ENCODE measurements at places on chromosomes 2 and 18.

- no peak for DNase-seq
These were observed 32.8 kb downstream of the RFX8 start for GRCh38 chr2:101442042-101442666.

GRCh38 chr2:197472166-197472565, 18.8 kb downstream of the COQ10B start:
- no peak for DNase-seq

DNA sequence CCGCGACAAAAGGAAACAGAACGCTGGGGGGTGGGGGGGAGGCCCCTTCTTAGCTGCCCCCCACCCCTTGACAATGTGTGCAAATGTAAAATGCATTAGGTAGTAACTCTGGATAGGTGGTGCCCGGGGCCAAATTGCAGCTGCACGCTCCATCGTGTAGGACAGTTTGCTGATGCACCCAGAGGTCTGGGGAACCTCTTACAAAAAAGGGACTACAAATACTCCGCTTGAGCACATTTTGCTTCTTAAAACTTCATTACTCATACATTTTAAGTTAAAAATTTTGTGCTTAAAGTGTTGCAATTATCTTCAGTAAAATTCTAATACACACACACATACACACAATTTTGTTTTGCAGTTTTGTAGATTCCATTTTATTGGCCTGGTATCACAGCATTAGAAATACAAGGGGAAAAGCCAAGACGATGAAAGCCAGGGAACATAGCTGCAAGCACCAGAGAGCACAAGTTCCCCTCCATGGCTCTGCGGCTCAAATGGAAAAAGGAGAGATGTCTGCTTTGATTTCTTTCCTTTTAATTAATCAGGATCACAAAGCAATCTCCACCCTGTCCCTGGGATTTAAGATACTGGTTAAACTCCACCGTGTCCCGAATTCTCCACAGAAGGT, 582.1 kb downstream of the ZEB2 start:
- no peak for DNase-seq

GRCh38 chr2:182763311-182763912, 47.4 kb downstream of the DNAJC10 start:
- no peak for DNase-seq

DNA sequence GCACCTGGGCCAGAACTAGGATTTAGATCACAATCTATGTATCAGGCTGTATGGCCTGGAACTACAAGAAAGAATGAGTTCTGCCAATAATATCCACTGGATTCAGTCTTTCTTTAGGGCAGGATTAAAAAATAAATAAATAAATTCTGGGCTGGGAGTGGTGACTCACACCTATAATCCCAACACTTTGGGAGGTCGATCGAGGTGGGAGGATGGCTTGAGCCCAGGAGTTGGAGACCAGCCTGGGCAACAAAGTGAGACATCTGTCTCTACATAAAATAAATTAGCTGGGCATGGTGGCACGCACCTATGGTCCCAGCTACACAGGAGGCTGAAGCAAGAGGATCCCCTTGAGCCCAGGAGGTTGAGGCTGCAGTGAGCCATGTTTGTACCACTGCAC, 8.1 kb downstream of the AMMECR1L start:
- no peak for DNase-seq

DNA sequence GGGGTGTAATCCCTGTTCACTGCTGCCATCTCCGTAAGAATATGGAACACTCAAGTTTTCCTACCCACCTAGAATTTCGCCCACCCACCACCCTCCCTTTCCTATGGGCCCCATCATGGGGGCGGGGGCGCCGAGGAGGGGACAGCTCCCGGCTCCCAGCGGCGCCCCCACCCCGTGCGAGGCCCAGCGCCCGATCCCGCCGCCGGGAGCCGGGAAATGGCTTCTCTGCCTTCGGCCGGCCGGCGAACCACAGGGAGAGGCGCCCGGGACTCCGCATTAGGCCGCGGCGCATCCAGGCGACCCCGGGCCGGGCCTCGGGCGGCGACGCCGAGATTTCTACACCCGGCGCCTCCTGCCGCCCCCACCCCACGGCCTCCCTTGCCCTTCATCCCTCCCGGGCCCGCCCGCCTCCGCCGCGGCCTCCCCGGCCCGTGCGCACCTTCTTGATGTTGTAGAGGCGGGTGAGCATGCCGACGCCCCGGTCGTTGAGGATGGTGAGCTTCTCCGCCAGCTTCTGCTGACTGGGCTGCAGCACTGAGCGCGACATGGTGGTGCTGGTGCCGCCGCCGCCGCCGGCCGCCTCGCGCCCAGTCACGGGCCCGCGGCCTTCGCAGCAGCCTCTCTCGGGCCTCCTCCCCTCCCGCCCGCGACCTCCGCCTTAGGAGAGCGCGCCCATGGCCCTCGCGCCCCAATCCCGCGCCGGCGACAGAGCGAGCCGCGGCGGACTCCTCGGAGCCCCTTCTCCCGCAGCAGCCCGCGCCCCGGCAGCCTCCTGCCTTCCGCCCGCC, 510 bp downstream of the NCKAP1 start:
- DNase-seq: peak; percentile 6

DNA sequence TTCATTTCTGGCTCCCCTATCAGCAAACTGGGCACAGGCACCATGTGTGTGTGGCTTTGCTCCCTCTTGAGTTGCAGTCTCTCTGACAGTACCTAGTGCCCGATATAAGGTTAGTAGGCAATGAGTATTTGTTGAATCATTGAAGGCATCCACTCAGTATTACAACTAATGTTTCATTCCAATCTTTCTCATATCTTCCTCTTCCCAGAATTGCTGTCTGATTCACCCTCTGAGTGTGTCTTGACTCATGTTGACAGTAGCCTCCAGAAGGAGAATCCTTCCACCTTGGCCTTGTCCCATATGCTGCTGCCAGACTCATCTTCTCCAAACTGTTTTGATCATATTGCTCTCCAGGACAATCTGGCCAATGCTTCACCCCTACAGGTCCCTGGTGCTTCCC, 202.5 kb downstream of the LRRTM1 start:
- no peak for DNase-seq

DNA sequence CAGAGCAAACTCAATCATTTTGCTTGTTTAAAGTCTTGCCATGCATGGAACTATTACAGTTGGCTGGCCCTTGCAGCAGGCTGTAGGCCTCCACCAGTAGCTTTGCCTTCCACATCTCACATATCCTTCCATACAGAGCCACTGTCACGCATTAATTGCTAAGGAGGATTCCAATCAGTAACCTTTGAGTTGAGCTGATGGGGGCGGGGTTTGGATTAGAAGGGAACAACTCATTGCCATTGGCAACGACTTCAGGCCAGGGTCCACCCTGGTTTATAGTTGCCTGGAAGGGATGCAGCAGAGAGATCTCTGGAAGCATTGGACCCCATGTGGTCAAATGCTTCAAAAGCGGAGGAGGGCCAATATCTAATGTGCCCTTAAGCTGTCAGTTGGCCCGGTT, 63.3 kb upstream of the TTC39C start:
- DNase-seq: no peak

- DNase-seq: no peak
These were observed 11.2 kb upstream of the ATP9B start for GRCh38 chr18:79058007-79058406.

- DNase-seq: no peak
These were observed 419.9 kb downstream of the STK39 start for GRCh38 chr2:167827352-167828097.

- DNase-seq: no peak
These were observed 183.1 kb downstream of the MYCN start for GRCh38 chr2:16123421-16123820.

DNA sequence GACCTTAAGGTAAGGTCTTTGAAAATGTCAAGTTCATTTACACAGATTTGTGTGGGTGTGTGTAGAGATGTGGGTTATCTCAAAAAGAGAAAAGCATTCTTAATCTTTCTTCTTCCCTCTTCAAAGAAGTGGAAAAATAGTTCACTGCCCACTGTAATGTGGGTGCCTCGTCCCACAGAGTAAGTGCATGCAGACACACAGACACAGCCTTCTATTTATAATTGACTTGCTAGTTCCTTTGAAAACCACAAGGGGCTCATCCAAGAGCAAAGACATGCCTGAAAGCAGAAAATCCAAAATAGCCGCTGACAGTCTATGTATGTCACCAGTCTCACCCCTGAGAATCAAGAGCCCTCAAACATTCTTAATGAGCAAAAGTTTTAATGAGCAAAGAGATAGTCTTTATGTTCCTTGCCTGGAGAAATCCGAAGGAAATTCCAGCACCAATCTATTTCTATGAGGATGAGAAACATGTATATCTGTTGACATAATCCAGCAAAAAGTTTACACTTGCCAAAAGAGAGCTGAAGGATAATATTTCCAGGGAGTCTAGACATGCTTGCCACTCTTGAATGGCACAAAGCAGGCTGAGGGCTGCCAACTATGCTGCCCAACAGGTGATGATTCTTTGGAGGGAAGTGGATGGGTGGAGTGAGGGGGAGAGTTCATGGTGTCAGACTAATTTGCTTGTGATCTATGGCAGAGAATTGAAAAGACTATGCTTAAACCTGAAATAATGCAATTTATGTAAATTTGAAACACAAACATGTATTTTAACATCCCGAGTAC, 93.9 kb downstream of the ACVR1 start:
- no peak for DNase-seq

GRCh38 chr2:137151731-137152130, 386.4 kb downstream of the THSD7B start:
- DNase-seq: no peak

DNA sequence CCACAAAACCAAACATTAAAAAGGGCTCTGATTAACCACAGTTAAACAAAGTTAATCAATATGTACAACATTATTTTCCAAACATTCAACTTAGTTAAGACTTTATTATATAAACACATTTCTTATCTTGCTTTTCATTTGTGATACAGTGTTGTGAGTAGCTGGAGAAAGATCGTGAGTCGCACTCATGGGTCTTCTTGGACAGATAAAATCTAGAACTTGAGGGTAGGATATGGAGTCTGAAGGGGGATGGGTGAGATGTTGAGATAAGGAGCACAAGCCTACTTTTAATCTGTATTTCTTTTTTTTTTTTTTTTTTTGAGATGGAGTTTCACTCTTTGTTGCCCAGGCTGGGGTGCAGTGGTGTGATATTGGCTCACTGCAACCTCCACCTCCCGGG, 22.6 kb upstream of the TMEM214 start:
- no peak for DNase-seq

GRCh38 chr2:66084948-66085590, 349.9 kb upstream of the MEIS1 start:
- no peak for DNase-seq

- no peak for DNase-seq
These were observed 20.5 kb upstream of the TGFA start for GRCh38 chr2:70574109-70574508.

GRCh38 chr2:120985174-120985996, 249.7 kb downstream of the GLI2 start:
- DNase-seq: no peak

- DNase-seq: no peak
These were observed 65.1 kb downstream of the TMEM182 start for GRCh38 chr2:102826904-102827303.

GRCh38 chr18:78583739-78584458, 395.7 kb upstream of the SALL3 start:
- DNase-seq: no peak

DNA sequence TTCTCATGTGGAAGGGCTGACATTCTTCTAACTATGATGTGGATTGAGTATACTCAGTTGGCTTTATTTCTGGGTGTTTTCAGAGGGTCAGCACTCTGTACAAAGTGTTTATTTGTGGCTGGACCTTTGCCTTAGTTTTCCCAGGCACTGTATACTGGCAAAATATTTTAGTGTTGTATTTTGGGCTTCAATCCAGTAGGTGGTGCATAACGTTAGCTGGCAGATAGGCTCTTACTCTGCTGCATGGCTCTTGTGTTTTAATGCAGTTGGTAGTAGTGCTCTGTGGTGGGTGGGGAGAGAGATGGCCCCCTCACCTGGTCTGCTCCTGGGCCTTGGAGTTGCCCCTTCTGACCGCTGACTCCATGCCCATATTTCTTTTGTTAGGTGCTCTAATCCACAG, 75.6 kb upstream of the REG3A start:
- DNase-seq: no peak

GRCh38 chr18:11553098-11553940, 56.1 kb upstream of the SLC35G4 start:
- DNase-seq: peak; percentile 3

- DNase-seq: no peak
These were observed 56.9 kb downstream of the RHBDD1 start for GRCh38 chr2:226892729-226893128.

DNA sequence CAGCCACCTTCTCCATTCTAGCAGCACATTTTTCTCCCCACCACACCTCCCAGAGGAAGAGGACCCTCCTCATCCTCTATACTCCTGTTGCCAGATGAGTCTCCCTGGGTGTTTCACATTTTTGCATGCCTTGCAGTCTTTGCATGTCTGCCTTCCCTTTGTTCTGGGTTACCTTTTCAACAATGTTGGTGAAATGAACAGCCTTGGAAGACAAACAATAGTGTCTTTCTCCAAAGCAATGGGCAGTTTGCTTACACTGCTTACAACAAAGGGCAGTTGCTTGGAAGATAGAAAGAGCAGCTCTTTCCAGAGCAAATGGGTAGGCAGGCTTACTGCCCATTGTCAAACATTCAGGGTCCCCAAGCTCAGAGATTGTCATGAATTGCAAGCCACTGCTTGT, 14.5 kb upstream of the SEH1L start:
- no peak for DNase-seq
